ENCODE measurements at places on chromosomes 5 and 9. TPM values are rescaled to one million over a fixed set of nuclear protein-coding genes. Genes with fewer than 3 reads are reported as not detected.

- no peak overlapping the region for H3K27ac ChIP-seq
- no peaks in the 10 kb centered on the region for H3K27me3 ChIP-seq
- no peaks in the 10 kb centered on the region for H3K36me3 ChIP-seq
- no peak overlapping the region for H3K4me3 ChIP-seq
Measured at GRCh38 chr5:98813755-98814154, 40.3 kb downstream of the RGMB start.

GRCh38 chr5:95406426-95407090 is 15.4 kb downstream of the FAM81B start:
- H3K4me1 ChIP-seq = peaks cover 3% of the 10 kb centered on the region
- no peak overlapping the region for H3K27ac ChIP-seq
- peak; percentile 60 for DNase-seq
- H3K27me3 ChIP-seq = no peaks in the 10 kb centered on the region

- H3K27me3 ChIP-seq = no peaks in the 10 kb centered on the region
- no peaks in the 10 kb centered on the region for H3K4me1 ChIP-seq
- peaks cover 28% of the 10 kb centered on the region for H3K36me3 ChIP-seq
- no peak overlapping the region for H3K4me3 ChIP-seq
- DNase-seq = no peak
- no peak overlapping the region for H3K27ac ChIP-seq
Measured at GRCh38 chr9:14136047-14136635, 177.8 kb downstream of the NFIB start.

DNA sequence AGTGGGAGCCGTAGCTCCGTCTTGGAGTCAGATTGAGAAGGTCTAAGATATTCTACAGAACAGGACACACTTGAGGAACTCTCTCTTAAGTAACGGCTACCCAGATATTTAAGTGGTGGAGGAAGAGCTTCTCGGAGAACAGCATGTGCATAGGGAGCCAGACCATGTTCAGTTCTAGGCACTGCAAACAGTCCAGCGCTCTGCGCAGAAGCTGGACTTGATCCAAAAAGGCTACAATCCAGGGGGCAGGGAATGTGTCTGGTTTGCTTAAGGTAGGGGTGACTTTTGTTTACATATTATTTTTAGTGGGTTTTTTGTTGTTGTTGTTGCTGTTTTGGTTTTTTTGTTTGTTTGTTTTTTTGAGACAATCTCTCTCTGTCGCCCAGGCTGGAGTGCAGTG is 16.8 kb upstream of the CCL28 start:
- no peak overlapping the region for H3K27ac ChIP-seq
- no peak for DNase-seq

DNA sequence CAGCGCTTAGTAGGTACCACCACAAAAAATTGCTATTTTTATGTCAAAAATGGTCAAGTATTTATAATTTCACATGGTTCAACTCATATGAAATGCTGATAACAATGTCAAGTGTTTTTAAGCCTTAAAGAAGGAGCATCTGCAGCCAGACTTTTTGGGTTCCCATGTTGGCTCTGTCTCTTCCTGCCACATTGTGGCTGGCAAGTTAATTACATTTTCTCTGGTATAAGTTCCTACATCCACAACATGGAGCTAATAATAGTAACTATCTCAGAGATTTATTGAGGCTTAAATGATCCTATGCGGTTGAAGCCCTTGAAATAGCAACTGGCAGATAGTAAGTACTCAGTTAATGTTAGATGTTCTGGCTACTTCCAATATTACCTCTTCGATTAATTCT is 5.4 kb downstream of the ATP10B start:
- H3K36me3 ChIP-seq = no peaks in the 10 kb centered on the region
- DNase-seq = no peak
- no peaks in the 10 kb centered on the region for H3K27me3 ChIP-seq
- no peak overlapping the region for H3K4me3 ChIP-seq
- no peaks in the 10 kb centered on the region for H3K4me1 ChIP-seq
- H3K27ac ChIP-seq = no peak overlapping the region

DNA sequence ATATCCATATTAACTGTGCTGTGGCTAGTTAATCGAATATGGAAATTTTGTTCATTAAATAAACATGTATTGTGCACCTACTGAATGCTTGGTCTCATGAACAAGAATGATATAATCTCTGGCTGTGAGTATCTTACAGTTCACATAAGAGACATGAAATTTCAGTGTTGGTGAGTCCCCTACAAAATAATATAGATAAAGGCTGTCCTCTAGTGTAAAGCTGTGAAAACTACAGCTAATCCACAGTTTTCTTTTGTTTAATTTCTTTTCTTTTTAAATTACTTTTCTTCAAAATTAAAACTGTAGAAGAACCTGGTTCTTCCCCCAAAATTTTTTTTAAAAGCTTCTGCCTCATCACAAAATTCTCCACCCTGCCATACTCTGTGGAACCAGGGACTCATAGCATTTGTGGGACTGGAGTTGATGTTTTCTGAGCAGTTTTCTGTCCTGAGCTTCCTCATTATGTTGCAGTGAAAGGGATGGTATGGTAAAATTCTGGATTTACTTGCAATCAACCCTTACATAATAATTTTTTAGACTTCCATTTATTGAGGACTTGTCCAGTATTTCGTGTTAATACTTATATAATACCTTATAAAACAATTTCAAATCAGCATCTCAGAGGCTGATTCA is 135.0 kb downstream of the STK32A start:
- DNase-seq = peak; percentile 20
- no peak overlapping the region for H3K4me3 ChIP-seq
- no peaks in the 10 kb centered on the region for H3K27me3 ChIP-seq
- H3K27ac ChIP-seq = no peak overlapping the region
- H3K36me3 ChIP-seq = no peaks in the 10 kb centered on the region

DNA sequence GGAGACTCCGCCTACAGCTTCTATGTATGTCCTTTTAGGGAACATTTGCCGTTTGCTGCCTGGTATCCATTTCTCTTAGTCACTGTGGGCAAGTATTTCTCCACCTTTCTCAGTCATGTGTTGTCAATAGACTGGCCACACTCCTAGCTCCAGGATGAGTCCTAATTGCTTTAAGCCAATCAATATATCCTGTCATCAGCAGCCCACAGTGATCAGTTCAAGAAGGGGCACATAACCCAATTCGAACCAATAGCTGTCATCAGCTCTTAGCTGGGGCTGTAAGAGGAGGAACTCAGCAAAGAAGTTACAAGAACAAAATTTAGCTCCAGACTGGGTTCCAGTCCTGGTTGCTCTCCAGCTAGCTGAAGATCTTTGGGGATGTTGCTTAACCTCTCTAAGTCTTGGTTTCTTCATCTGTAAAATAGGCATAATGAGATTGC is 70.7 kb upstream of the MAN2A1 start:
- no peak overlapping the region for H3K4me3 ChIP-seq
- H3K27ac ChIP-seq = no peak overlapping the region
- peaks cover 6% of the 10 kb centered on the region for H3K4me1 ChIP-seq
- no peaks in the 10 kb centered on the region for H3K36me3 ChIP-seq
- no peak for DNase-seq

- H3K36me3 ChIP-seq = no peaks in the 10 kb centered on the region
- no peak overlapping the region for H3K4me3 ChIP-seq
- H3K4me1 ChIP-seq = no peaks in the 10 kb centered on the region
- H3K27me3 ChIP-seq = no peaks in the 10 kb centered on the region
- DNase-seq = no peak
- H3K27ac ChIP-seq = no peak overlapping the region
Measured at GRCh38 chr5:95083606-95084005, 201.3 kb downstream of the MCTP1 start.

DNA sequence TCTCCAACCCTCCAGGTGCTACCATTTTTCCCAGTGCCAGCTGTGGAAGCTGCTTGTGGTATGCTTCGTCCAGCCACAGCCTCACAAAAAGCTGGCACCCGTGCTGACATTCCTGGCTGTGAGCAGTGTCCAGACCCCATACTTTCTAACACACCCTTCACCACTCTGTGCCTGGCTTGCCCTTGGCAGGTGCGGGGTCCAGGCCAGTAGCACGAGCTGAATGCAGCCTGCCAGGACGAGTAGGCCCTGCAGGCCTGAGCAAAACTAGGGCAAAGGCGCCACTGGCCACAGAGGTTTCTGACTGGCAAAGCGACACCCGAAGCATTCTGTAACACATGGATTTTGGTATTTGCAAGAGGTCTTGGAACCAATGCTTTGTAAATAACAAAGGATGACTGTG is 26.0 kb upstream of the GHR start:
- no peaks in the 10 kb centered on the region for H3K4me1 ChIP-seq
- no peak overlapping the region for H3K27ac ChIP-seq
- no peaks in the 10 kb centered on the region for H3K36me3 ChIP-seq
- no peaks in the 10 kb centered on the region for H3K27me3 ChIP-seq
- DNase-seq = no peak
- no peak overlapping the region for H3K4me3 ChIP-seq

DNA sequence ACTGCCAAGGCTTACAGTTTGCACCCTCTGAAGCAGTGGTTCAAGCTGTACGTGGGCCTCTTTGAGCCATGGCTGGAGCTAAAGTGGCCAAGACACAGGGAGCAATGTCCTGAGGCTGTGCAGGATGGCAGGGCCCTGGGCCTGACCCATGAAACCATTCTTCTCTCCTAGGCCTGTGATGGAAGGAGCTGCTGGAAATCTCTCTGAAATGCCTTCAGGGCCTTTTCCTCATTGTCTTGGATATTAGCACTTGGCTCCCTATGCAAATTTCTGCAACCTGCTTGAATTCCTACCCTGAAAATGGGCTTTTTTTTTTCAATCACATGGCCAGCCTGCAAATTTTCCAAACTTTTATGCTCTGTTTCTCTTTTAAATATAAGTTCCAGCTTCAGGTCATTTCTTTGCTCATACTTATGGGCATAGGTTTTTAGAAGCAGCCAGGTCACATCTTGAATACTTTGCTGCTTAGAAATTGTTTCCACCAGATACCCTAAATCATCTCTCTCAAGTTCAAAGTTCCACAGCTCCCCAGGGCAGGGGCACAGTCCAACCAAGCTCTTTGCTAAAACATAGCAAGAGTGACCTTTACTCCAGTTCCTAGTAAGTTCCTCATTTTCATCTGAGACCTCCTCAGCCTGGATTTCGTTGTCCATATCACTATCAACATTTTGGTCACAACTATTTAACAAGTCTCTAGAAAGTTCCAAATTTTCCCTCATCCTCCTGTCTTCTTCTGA is 138.3 kb downstream of the OSTF1 start:
- no peak overlapping the region for H3K4me3 ChIP-seq
- no peaks in the 10 kb centered on the region for H3K27me3 ChIP-seq
- no peaks in the 10 kb centered on the region for H3K36me3 ChIP-seq
- H3K27ac ChIP-seq = no peak overlapping the region
- H3K4me1 ChIP-seq = no peaks in the 10 kb centered on the region

DNA sequence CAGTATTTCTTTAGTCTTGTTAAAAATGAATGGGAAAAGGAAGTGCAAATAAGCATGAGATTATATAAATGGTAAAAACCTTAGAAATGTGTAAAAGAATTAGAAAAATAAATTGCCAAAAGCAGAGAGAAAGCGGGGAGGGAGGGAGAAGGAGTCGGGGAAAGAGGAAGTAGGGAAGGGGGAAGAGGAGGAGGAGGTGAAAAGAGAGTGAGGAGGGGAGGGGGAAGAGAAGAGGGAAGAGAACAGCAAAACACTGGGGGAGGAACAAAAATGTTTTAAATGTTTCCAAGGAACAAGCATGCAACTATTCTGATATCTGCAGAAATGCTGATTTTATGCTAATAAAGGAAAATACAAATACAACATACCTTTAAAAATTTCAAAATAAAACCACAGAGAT is 317.5 kb downstream of the PIK3R1 start:
- H3K27ac ChIP-seq = no peak overlapping the region
- no peak for DNase-seq
- H3K4me1 ChIP-seq = peaks cover 14% of the 10 kb centered on the region
- H3K36me3 ChIP-seq = no peaks in the 10 kb centered on the region

- H3K36me3 ChIP-seq = peaks cover 47% of the 10 kb centered on the region
- no peak overlapping the region for H3K4me3 ChIP-seq
- no peak overlapping the region for H3K27ac ChIP-seq
- no peaks in the 10 kb centered on the region for H3K4me1 ChIP-seq
Measured at GRCh38 chr9:135487281-135488012, 7.9 kb downstream of the PPP1R26 start.

DNA sequence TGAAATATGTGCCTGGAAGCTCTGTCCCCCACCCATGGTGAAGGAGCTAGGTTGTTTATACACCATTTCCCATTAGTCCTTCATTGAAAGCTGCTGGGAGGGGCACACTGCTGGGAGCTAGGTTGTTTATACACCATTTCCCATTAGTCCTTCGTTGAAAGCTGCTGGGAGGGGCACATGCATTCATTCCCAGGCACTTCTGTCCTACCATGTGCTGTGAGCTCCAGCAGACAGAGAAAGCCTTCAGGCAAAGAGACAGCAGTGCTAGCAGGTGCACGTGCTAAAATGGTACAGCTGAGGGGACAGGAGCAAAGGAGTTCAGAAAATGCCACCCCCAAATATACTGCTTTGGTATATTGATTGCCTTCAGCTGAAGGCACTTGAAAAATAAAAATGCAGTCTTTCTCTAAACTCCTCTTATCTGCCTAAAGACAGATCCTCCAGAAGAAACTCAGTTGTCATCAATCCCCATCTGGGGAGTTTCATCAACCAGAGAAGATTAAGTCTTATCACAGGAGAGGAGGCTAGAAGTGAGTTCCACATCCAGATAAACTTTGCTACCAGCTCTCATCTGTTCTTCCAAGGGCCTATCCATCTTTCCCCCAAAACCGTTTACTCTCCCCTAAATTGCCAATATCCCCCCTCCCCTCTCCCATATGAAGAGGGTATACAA is 27.7 kb upstream of the DAPK1 start:
- no peak overlapping the region for H3K4me3 ChIP-seq
- no peaks in the 10 kb centered on the region for H3K27me3 ChIP-seq
- peak; percentile 19 for DNase-seq
- H3K27ac ChIP-seq = no peak overlapping the region
- H3K4me1 ChIP-seq = no peaks in the 10 kb centered on the region

DNA sequence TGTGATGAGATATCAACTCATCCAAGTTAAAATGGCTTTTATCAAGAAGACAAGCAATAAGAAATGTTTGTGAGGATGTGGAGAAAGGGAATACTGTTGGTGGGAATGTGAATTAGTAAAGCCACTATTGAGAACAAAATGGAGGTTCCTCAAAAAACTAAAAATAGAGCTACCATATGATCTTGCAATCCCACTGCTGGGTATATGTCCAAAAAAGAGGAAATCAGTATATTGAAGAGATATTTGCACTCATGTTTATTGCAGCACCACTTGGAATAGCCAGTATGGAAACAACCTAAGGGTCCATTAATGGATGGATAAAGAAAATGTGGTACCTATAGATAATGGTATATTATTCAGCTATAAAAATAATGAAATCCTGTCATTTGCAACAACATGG is 25.1 kb downstream of the PPIP5K2 start:
- no peaks in the 10 kb centered on the region for H3K4me1 ChIP-seq
- H3K27ac ChIP-seq = no peak overlapping the region
- H3K27me3 ChIP-seq = no peaks in the 10 kb centered on the region
- H3K36me3 ChIP-seq = peaks cover 4% of the 10 kb centered on the region

- no peak for DNase-seq
- H3K27me3 ChIP-seq = no peaks in the 10 kb centered on the region
- peaks cover 7% of the 10 kb centered on the region for H3K4me1 ChIP-seq
- H3K36me3 ChIP-seq = no peaks in the 10 kb centered on the region
- no peak overlapping the region for H3K27ac ChIP-seq
Measured at GRCh38 chr5:38591523-38591849, 35.0 kb upstream of the LIFR start.

Gene RNF180
- 2.3 TPM for total RNA-seq

Gene ATG12
- total RNA-seq = 57.3 TPM

Gene PCA3
- total RNA-seq = 0.58 TPM
